ENCODE measurements at places on chromosomes 11 and 22.

GRCh38 chr11:12698048-12698447 lies 23.8 kb downstream of the TEAD1 start:
- no peak for DNase-seq

- no peak for DNase-seq
These were observed 6.6 kb downstream of the HOATZ start for GRCh38 chr11:111521135-111521534.

DNA sequence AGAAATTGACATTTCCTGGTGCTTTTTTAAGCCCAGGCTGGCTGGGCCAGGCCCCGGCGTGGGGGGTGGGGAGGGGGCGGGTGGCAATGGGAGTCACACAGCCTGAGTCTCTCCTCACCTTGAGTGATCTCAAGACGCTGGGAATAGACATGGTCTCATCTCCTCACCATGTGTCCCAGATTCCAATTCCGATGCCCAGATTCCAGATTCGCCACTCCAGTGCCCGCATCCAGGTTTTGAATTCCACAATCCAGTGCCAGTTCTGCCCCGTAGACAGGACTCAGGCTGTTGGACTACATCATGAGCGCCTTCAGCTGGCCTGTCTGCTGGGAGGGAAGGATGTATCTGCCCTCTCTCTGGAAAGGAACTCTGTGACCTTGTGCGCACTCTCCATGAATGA lies 19.1 kb downstream of the KCNC1 start:
- DNase-seq, result no peak

DNA sequence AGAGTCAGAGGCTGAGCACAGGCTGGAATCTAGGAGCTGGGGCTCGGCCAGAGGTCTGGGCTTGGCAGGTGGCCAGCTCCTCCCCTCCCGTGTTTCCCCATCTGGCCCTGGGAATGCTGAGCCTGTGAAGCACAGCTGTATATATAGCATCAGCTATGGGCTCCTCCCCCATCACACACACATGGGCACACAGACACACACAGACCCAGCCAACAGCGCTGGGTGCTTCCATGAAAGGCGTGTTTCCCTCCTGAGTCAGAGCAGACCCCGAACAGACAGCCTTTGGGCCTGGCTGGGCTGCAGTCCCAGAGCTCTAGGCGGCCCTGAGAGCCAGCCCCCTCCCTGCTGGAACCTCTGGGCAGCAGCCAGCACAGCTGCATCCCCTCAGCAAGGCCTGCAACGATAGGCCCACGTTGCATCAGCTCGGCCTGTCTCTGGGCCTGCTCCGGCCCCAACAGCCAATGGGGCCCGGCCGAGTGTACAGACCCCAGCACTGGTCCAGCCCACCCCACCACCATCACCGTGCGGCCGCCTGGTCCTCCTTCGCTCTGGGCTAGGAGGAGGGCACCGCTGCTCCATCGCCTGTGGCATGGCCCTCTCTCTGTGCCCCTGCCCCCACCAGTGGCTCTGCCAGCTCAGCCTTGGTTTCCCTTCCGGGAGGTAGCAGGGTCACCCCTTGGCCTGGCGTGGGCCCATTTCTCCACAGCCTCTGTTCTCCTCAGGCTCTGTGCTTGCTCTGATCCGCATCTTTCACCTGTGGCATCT lies 7.6 kb upstream of the SERPINH1 start:
- DNase-seq, result no peak

DNA sequence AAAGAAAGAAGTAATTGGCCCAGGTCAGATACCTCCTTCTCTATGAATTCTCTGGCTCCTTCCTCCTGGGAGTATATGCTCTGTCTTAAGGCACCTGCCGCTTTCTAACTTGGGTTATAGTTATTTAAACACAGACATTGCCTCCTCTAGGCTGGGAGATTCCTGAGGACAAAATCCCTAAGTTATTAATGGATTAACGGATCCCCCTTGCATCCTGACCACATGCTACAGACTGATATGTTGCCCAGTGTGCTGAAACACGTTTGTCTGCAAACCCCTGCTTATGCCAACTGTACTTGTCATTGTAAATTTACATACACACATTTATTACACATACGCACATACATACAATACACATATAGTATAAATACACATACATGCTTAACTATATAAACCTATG lies 35.3 kb downstream of the PACSIN2 start:
- no peak for DNase-seq

DNA sequence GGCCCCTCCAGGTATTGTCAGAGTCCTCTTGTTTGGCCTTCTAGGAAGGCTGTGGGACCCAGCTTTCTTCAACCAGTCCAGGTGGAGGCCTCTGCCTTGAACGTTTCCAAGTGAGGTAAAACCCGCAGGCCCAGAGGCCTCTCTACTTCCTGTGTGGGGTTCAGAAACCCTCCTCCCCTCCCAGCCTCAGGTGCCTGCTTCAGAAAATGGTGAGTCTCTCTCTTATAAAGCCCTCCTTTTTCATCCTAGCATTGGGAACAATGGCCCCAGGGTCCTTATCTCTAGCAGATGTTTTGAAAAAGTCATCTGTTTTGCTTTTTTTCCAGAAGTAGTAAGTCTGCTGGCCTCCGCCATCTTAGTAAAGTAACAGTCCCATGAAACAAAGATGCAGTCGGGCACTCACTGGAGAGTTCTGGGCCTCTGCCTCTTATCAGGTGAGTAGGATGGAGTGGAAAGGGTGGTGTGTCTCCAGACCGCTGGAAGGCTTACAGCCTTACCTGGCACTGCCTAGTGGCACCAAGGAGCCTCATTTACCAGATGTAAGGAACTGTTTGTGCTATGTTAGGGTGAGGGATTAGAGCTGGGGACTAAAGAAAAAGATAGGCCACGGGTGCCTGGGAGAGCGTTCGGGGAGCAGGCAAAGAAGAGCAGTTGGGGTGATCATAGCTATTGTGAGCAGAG lies at the start of gene CD3E:
Gene CD3E, plus strand, starts transcription at position 163 of the 681 bp plus-strand sequence. Its CDS starts 223 bp downstream, at position 386.
- no peak for DNase-seq

- no peak for DNase-seq
These were observed 156.5 kb upstream of the SOX6 start for GRCh38 chr11:16512899-16513241.

GRCh38 chr22:17729561-17729960 lies 44.7 kb downstream of the BID start:
- no peak for DNase-seq

DNA sequence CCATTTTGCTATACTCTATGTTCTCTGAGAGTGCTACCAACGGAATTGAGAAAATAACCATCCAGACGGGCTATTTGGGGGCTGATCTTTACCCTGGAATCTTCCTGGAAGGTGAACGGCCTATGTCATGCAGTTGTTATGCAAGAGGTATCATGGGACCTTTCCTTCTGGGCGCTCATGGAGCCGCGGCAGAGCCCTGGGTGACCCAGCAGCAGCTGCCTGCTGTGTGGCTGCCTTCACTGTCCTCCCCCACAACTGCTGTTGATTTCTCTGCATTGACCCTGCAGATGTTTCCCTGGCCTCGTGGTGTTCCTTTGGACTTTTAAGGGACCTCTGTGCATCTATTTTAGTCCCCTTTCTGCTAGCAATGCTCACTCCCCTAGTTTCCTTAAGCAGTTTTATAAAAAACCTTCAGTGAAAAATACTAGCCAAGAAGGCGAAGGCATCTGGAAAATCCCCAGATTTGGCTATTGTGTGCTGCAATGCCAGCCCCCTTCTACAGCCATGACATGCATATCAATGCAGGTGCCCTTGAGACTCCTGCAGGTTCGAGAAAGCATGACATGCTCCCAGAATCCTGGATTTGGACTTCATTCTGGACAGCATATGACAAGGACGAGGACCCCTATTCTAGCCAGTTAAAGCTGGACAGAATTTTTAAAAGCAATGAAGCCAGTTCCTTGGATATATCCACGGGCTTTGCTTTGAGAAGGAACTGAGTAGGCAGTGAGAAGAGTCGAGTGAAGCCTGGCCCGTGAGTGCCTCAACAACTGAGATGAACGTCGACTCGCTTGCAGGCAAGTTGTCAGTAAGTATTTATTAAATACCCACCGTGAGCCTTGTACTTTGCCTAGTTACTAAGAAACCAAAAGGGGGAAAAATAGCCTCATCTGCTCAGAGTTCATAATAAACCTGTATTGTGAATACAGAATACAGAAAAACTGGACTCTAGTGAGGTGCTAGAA lies at the start of gene SLC25A18:
Gene SLC25A18, plus strand, starts transcription at position 593 of the 965 bp plus-strand sequence. CDS start 16,447 bp downstream, outside the sequence.
- no peak for DNase-seq

GRCh38 chr22:48313175-48313830 lies 1514.4 kb downstream of the BRD1 start:
- DNase-seq, result no peak

DNA sequence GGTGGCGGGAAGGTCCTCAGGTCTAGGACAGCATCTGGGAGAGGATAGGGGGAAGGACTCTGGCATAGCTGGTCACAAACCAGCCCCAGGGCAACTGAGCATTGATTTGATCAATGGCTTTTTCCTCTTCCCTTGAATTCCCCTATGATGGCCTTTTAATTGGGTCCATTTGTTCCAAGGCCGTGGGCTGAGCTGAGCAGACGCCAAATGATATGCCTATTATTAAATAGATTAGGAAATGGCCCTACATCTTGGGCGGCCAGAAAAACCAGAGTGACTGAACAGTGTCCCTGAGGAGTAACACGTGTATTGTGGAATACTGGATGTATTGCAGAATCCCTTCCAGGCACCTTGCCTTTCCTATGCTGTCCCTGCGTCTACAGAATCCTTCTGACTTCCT lies 26.7 kb upstream of the P2RY6 start:
- DNase-seq, result no peak

DNA sequence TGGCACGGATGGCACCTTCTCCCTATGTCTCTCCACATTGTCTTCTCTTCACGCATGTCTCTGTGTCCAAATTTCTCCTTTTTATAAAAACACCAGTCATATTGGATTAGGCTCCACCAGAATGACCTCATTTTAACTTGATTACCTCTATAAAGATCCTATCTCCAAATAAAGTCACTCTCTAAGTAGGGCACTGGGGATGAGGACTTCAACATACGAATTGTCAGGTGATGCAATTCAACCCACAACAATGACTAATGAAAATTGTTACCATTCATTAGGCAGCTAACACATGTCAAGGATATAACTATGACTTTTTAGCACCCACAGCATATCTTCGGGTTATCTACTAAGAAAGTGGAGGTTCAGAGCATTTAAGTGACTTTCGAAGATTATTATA lies 55.5 kb upstream of the USP47 start:
- no peak for DNase-seq

- no peak for DNase-seq
These were observed 462 bp downstream of the UBE2L6 start for GRCh38 chr11:57566905-57567514.

DNA sequence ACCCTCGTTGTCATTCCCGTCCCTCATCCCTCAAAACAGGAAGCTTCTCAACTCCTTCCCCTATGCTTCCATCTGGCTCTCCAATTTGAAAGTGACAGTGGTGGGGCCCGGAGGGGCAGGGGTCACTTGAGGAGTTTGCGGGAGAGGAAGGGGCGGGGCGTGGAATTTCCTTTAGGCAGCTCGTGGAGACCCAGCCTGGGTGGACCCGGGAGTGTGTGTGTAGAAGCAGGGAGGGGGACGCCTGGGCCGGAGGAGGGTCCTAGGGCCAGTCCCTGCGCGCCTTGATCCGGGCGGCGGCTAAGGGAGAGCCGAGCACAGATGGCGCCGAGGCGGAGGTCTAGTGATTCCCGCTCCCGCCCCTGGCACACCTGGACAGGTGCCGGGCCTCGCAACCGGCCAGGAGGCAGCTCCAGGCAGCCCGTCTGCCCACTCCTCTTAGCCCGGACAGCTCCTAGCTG lies 7.8 kb upstream of the PAX6 start:
- DNase-seq, result no peak

DNA sequence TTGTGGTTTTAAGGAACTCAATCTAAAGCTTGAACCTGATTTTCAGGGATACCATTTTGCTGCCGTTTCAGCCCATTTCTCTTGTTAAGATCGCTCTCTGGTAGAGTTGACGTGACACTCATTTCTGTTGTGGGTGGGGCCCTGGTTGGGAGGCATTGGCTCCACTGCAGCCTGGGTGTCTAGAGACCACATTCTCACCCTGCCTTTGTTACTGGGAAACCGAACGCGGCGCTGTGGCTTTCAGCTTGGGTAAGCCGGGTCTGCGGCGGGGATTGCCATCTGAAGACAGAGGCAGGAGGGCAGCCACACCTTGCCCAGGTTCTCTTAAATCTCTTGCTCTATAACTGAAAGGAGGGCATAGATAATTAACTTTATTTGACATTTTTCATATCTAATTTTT lies 3.2 kb downstream of the EHF start:
- no peak for DNase-seq

DNA sequence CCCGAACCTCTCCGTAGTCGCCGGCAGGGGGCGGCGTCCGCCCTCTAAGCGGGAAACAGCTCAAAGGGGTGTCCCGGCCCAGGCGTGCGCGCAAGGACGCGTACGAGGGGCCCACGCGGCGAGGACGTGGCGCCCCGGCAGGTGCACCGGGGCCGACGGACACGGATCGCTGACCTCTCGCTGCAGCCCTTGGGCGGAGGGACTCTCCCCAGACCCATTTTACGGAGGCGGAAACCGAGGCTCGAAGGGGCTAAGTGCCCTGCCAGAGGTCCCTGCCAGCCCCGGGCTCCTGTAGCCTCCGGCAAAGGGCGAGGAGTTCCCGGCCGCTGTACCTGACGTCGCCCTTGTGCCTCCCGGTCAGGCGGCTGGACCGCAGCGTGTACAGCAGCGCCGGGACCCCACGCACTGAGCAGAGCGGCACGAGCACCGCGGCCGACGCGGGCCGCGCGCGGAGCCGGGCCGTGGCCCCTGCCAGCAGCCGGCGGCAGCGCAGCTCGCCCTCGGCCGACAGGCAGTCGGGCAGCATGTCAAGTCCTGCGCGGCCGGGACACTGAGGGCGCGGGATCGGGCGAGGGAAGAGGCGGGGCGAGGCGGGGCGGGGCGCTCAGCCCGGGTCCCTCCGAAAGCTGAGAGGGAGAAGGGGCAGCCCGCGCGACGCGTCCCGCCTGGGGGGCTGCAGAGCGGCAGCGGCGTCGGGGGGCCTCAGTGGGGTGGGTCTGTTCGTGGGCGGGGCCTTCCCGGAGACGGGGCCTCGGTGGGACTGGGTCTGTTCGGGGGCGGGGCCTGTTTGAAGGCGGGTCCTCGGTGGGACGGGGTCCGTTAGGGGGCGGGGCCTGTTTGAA lies at the start of gene NUDT8:
Gene NUDT8, minus strand, starts transcription at position 552 of the 842 bp plus-strand sequence. Its CDS starts 26 bp downstream, at position 526.
- DNase-seq, result no peak

Measured in esophagus squamous epithelium (tissue), 5 donors.